ENCODE measurements at places on chromosomes 7 and 10.

GRCh38 chr7:35498416-35498815, 196.5 kb downstream of the HERPUD2 start:
- DNase-seq, result no peak

- DNase-seq, result no peak
These were observed 164.1 kb upstream of the C1GALT1 start for GRCh38 chr7:7018290-7018689.

DNA sequence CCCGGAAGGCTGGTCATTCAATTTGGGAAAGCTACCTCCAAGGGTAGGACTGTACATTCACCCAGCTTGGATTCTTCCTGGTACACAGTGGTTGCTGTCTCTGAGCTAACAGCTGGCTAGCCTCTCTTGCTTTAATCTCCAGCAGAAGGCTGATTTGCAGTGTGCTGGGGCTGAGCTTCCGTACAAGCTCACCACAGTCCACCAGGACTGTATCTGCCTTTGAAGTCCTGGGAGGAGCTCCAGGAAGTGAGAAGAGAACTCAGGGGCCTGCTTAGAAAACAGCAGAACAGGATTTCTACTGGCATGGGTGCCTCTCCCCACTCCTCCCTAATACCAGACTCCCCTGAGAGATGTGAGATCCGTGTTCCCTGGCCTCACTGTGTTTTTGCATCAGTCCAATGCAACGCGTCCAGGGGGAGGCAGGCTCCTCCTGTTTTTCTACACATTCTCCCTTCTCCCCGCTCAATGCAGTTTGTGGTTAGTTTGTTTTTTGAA, 6.6 kb downstream of the AFAP1L2 start:
- no peak for DNase-seq

DNA sequence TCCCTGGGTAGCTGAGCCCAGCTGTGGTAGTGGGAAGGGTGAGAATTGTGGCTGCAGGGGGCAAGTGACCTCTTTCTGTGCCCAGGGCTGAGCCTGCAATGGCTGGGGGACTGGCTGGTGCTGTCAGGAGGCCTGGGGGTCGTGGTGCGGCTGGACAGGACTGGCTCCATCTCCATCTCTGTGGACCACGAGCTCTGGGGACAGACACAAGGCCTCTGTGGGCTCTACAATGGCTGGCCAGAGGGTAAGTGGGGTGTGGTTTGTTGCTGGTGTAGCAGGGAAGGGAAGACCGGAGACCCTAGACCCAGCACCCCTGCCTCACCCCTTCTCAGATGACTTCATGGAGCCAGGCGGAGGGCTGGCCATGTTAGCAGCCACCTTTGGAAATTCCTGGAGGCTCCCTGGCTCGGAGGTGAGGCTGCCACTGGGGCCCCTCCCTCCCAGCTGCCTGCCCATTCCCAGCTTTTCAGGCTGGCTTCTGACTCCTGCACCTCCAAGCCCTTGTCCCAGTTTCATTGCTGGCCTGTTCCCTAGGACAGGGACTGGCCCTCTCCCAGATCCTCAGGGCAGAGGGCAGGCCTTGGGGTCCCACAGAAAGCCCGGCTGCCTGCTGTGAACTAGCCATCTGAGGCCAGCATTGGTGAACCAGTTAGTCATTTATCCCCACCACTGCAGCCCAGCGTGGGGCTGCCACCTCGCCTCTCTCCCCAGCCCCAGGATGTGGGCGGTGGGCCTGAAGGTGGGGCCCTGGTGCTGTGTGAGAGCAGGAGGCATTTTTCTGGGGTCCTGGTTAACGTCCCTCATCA, 5.5 kb upstream of the ZNF467 start:
- no peak for DNase-seq

- DNase-seq, result no peak
These were observed 326.5 kb upstream of the SEMA3C start for GRCh38 chr7:81245353-81245752.

- DNase-seq, result no peak
These were observed 9.7 kb downstream of the TM9SF3 start for GRCh38 chr10:96577069-96577468.

GRCh38 chr7:42494736-42495135, 257.7 kb upstream of the GLI3 start:
- no peak for DNase-seq

DNA sequence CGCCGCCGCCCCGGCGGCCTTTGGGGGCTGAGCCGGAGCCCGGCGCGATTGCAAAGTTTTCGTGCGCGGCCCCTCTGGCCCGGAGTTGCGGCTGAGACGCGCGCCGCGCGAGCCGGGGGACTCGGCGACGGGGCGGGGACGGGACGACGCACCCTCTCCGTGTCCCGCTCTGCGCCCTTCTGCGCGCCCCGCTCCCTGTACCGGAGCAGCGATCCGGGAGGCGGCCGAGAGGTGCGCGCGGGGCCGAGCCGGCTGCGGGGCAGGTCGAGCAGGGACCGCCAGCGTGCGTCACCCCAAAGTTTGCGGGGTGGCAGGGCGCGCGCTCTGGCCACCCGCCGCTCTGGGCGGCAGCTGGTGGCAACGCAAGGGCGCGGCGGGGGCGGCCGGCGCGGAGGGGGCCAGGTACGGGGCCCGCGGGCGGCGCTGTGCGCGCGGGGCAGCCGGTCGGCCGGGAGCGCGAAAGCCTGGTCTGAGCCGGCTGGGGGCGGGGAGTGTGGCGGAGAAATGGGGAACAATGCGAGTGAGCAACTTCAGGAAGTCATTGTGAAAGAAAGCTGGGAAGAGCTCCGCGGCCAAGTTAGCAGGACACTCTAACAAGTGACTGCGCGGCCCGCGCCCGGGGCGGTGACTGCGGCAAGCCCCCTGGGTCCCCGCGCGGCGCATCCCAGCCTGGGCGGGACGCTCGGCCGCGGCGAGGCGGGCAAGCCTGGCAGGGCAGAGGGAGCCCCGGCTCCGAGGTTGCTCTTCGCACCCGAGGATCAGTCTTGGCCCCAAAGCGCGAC, at the start of gene IKZF1:
TSS of gene IKZF1 (plus strand) at position 588 of the 782 bp plus-strand sequence. CDS start 14,346 bp downstream, outside the sequence.
- peak; percentile 80 for DNase-seq

GRCh38 chr7:5670183-5670935, 111.1 kb downstream of the RNF216 start:
- no peak for DNase-seq

DNA sequence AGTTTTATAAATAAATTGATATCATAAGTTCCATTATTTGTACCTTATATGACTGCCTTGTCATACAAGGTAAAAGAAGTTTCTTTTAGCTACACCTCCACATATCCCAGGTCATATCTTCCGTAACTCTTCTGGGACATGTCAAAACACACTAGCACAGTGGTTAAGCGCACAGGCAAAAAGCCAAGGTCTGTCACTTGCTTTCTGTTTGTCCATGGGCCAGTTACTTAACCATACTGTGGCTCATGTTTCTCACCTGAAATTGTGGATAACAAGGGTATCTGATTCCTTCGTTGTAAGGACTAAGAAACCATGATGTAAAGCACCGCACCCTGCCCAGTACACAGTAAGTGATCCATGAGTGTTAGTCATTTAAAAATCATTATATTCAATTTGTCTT, 56.2 kb downstream of the SEMA3D start:
- no peak for DNase-seq

DNA sequence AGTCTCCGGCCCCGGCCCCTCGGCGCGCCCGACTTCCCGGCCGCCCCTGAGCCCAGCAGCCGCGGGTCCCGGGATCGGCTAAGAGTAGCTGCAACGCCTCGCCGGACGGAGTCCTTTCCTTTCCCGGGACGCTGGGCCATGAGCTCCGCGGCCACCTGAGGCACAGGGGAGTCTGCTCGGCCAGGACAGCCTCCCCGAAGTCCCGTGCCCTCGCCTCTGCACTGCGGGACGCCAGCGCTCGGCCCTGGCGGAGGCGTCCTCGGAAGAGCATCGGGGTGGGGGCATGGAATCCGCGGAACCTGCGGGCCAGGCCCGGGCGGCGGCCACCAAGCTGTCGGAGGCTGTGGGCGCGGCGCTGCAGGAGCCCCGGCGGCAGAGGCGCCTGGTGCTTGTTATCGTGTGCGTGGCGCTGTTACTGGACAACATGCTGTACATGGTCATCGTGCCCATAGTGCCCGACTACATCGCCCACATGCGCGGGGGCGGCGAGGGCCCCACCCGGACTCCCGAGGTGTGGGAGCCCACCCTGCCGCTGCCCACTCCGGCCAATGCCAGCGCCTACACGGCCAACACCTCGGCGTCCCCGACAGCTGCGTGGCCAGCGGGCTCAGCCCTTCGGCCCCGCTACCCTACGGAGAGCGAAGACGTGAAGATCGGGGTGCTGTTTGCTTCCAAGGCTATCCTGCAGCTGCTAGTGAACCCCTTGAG, 502 bp downstream of the SLC18A3 start:
- DNase-seq, result no peak

GRCh38 chr7:71120096-71120495, 11.8 kb upstream of the GALNT17 start:
- no peak for DNase-seq

- no peak for DNase-seq
These were observed 221.5 kb upstream of the FOXK1 start for GRCh38 chr7:4460597-4460996.

GRCh38 chr10:3654980-3655379, 130.0 kb downstream of the KLF6 start:
- no peak for DNase-seq

- no peak for DNase-seq
These were observed 14.0 kb downstream of the KNDC1 start for GRCh38 chr10:133173860-133174640.

DNA sequence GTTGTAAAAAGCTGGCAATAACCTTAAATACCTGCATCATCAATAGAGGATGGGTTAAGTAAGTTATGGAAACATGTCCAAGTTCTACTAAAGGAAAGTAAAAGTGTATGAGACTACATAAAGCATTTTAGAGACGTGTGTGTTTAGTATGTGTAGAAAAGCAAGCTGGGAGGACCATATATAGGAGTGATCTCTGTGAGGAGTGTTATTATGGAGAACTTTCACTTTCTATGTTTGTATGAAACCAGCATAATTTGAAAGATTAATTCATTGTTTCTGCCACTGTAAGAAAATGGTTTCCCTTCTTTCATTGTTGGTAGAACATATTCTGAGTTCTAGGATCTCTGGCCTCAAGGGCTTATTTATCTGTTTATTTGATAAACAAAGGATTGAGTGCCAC, 19.2 kb upstream of the PDLIM1 start:
- no peak for DNase-seq

DNA sequence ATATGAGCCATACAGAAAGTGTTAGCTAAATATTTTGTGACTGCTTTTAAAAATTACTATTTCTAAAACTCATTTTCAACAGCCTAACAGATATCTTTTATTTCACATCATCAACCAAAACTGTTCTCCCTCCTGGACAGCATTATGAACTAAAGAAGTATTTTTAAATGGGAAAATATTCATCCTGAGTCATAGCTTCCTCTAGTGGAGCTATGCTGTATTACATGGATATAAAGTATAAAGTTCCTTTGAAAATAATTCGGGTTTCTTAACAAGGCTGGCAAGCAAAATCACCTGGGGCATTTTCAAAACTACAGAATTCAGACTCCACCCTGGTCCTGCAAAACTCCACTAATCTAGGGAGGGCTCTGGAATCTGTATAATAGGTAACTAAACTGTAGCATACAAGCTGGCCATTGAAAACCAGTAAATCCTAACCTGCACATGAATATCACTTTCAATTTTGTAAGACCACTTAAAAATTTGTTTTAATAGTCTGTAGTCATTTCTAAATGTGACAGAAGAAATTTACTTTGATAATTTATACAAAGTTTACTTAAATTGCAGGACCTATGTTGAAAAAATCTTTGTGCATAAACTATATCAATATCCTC, 53.5 kb downstream of the SCIN start:
- no peak for DNase-seq

DNA sequence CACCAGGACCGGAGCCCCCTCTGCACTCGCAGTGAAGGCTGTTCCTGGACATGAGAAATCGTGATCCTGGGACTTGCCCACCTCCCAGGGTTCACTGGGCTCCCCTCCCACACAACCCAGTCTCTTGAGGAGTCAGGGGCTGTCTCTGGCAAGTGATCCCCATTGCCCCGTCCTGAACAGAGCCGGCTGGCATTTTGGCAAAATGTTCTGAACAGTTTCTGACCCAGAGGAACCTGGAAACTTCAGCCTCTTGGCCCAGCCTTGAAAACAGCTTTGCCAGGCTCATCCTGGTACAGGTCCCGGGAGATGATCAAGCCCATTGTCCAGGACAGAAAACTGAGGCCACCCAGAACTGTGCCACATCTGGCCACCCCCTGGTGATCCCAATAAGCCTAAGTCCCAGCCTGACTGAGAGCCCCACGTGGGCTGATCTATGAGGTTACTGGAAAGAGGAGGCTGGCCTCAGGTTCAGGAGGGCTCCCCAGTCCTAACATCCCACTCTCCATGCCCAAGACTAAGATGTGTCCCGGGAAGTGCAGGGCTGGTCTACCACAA, 115.7 kb downstream of the OAT start:
- DNase-seq, result no peak

GRCh38 chr7:16774986-16775385, 21.4 kb downstream of the TSPAN13 start:
- DNase-seq, result no peak

DNA sequence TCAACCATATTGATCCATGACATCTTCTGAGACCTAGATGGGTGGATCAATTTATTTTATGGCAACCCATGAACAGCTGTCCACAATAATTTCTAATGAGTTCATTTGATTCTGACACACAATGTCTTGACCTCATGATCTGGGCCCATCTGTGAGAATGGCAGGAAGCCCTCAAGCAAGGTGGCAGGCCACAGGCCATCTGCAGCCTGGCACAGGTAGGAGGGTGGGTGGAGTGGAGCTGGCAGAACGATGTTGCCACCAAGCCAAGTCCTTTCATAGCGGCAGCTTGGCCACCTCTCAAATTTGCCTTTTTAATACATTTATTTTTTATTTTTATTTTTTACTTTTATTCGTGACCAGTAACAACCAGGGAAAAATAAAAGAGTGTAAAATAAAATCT, 1181.6 kb upstream of the SORCS1 start:
- DNase-seq, result no peak

GRCh38 chr7:23276947-23277346, 22.2 kb upstream of the MALSU1 start:
- DNase-seq, result no peak

DNA sequence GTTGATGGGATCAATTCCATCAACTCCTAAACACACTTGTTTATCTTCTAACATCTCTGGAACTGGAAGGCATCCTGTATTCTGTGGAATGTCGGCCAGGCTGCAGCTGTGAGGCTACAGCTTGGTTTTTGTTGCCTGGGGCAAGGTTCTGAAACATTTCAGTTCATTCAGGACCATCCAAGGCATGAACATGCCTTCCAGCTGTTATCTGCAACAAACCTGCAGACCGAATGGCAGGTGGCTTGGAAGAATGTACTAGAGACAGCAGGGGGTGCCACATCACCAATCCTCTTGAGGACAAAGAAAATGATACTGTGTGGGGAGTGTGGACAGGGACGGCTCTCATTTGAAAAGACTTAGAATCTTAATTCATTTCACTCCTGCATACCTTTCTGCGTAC, 12.4 kb downstream of the PAPOLB start:
- DNase-seq, result peak; percentile 67

DNA sequence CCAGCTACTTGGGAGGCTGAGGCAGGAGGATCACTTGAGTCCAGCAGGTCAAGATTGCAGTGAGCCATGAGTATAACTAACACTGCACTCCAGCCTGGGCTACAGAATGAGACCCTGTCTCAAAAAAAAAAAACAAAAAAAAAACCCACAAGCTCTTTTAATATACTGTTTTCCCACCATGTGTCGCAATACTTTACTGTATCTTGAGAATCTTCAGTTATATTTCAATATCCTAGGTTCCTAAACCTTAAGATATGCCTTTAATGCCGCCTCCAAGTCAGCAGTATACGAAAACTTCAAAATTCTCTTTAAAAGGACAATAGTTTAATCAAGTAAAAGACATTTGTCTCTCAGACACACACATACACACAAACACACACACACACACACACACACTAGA, 62.8 kb downstream of the TAF3 start:
- no peak for DNase-seq

Data from neural progenitor cell (in vitro differentiated cells).